Sigmoid colon (tissue), 7 donors: ENCODE measurements at places on chromosomes 3 and 15.

GRCh38 chr3:186200726-186201125, 91.8 kb upstream of the ETV5 start:
- DNase-seq: no peak

DNA sequence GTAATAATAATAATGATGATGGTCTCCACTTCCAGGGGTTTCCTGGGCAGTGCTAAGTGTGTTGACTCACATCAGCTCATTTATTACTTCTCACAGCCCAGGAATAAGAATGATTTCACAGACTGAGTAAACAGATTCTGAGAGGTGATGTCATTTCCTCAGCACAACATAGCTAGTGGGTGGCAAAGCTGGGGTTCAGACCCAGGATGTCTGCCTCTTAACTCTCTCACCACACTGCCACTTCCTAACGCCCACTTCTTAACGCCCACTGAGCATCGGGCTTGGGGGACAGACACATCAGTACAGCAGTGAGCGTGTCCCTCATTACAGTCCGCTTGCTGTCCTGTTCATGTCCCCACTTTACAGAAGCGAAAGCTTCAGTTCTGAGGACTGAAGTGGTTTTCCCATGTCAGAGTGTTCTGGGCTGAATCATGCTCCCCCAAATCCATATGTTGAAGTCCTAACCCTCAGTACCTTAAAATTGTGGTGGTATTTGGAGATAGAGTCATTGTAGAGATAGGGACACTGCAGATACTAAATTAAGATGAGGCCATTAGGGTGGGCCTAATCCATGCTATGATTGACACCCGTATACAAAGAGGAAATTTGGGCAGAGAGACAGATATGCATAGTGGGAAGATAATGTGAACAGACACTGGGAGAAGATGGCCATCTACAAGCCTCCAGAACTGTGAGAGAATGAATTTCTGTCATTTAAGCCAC, 68.0 kb downstream of the ATP2B2 start:
- no peak for DNase-seq

GRCh38 chr3:117141812-117142211, 432.2 kb downstream of the TUSC7 start:
- DNase-seq: no peak

DNA sequence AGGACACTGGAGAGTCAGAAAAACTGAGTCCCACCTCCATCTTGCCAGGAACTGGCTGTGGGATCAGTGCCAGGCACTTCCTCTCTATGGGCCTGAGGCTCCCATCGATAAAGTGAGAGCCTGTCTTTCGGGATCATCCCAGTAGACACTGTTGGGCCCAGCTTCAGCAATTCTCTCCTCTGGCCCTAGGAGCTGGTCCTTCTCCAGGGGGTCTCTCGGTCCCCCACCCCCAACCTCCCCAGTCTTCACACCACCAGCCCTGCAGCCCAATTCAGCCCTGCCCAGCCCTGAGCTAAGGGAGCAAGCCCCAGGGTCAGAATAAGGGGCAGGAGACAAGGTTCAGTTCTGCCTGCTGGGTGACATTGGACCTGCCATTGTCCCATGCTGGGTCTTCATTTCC, 4.5 kb upstream of the LCTL start:
- no peak for DNase-seq

DNA sequence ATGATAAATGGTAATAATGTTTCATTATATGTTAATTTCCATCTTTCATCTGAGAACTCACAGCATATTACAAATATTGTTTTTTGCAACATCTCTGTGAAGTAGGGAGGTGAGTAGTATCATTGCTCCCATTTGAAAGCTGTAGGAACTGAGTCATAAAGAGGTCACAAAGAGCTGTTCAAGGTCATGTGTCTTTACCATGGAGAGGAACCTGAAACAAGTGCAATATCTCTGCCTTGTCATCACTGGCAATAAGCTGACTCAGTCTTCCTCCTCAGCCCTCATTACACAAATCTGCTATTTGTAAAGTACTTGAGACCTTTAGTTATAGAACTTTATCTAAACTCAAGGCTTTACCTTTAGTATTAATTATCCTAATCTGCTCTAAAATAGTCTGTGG, 4.4 kb upstream of the ATP13A4 start:
- no peak for DNase-seq
